ENCODE measurements at places on chromosomes 16 and 17.

- no peak for DNase-seq
These were observed 232.3 kb upstream of the NLRP1 start for GRCh38 chr17:5816491-5817070.

DNA sequence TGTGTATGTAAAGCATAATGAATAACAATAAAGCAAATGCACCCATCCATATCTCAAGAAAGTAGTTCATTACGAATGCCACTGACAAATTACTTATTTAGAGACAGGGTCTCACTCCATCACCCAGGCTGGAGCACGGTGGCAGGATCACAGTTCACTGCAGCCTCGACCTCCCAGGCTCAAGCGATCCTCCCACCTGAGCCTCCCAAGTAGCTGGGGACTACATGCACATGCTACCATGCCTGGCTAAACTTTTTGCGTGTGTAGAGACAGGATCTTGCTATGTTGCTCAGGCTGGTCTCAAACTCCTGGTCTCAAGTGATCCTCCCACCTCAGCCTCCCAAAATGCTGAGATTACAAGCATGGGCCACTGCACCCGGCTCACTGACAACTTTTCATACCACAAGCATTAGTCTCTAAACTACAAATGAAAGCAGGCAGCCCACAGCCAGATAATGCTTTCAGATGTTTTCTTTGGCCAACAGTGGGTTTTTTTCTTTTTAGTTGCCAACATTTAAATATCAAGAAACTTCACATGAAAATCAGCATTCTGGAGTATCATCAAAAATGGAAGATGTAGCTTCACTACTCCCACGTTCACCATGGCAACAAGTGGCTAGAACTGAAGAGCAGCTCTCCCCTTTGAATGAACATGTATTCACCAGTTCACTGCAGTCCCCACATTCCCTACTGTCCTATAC lies 7.7 kb downstream of the ARHGAP17 start:
- peak; percentile 31 for DNase-seq

DNA sequence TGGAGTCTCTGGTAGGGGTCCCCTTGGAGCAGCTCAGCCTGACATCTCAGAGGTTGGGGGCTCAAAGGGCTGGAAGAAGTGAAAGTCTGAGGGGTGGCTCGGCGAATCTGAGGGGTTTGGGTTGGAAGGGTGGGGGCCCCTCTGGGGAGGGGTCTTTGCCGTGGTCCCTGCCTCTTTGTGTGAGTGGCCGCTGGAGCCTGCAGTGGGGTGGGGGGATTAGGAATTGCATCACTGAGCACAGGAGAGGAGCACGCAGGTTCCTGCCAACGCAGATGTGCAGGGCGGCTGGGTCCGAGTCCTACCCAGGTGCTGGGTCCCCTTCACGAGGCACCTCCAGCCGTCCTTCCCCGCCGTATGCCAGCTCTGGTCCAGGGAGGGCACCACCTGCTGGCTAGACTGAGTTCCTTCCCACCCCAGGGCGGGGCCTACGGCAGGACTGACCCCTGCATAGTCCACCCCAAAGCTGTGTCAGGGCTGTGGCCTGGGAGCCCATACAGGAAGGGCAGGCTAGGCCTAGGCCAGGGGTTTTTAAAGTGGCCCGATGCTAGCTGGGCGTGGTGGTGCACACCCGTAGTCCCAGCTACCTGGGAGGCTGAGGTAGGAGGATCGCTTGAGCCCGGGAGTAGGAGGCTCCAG lies 9.9 kb downstream of the FMNL1 start:
- DNase-seq = peak; percentile 49

DNA sequence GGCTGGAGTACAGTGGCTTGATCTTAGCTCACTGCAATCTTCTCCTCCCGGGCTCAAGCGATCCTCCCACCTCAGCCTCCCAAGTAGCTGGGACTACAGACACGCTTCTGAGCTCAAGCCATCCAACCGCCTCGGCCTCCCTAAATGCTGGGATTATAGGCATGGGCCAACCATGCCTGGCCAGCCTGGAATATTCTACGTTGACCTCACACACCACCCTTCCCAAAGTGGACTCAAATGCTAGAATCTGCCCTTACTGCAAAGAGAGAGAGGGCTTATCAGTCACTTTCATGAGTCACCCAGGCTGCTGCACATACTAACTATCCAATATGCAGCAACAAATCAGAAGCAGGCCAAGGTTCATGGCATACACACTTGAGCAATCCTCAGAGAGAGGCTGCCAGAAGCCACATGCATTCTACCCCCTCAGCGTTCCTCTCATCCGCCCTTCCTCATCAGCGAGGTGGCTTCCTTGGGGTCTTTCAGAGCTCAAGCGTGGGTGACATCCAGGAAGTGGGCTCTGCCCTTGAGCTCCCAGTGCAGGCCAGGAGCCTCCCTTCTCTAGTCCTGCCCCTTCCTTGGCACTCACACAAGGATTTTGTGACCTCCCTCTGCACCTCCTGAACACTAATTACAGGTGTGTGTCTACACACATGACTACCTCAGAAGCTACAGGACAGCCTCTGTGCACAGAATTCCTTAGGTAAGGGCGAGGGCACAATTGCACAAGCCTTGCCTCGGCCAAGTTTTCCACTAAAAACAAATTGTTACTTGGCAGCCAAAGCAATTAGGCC lies 24.8 kb upstream of the SIAH1 start:
- no peak for DNase-seq

- no peak for DNase-seq
These were observed 116.7 kb upstream of the CHMP6 start for GRCh38 chr17:80874866-80875445.

DNA sequence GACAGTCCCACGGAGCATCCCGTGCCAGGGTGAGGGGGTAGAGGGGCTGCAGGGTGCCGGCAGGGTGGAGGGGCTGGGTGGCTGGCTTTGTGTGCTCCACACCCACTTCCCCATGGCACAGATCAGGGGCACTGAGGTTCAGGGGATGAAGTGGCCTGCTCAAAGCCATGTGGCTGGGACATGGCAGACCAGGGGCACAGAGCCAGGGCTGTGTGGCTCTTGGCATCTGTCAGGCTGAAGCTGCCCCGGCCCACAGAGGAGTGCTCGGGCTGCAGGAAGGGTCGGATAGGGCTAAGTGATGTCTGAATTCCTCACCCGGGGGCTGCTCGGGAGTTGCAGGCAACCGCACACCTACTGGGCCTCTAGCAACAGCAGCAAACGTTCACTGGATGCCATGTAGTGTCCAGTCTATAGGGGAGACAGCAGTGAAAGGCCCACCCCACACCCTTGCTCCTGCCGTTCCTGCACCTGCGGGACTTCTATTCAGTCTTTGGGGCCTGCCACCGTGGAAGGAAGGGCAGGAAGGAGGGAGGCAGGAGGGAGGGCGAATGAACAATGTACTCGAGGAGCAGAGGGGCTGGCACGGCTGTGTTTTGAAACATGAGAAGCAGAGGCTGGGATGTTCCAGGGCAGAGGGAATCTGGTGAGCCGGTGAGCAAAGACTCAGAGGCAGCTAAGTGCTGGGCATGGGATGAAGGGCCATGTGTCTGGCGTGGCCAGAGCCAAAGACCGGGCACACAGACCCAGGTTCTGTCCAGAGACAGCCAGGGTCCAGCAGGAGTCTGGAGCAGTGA lies 15.1 kb downstream of the SLC5A10 start:
- no peak for DNase-seq

DNA sequence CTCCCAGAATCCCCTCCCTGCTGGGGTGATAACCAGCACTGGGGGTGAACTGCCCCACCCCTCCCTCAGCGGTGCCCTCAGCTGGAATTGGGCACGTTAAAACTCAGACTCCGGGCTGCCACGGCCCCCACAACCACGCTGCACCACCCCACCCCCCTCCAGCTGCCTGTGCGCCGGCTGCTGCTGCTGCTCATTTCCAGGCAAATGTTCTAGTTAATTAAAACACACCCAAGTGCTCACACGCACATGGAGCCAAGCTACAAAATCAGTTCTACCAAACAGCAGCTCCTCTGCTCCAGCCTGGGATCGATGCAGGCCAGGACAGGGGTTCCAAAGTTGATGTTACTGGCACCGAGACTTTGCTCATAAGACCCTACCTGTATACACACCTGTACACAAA lies 180.5 kb downstream of the ZNF423 start:
- DNase-seq = no peak

DNA sequence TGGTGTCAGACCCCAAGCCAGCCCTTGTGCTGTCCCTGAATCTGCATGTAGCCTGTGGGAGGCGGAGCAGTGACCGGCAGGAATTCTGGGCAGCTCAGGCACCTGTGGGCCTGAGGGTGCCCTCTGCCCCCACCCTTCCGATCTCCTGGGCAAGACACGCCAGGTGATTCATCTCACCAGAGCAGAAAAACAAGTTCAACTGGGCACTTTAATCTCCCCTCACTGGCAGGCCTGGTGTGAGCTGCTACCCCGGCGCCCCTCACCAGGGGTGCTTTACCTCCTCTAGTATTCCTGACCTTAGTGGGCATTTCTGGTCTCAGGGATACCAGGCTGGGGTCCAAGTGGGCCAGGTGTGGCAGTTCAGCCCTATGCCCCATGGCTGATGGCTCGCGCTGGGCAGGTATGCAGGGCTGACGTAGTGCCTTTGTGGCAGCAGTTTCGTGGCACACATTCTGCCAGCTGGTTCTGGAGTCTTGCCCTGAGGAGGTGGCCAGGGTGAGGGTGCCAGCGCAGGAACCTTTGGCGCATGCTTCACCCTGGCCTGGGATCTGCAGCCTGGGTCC lies 6.0 kb downstream of the ERBB2 start:
- no peak for DNase-seq

GRCh38 chr17:81010935-81011334 lies 19.3 kb downstream of the CHMP6 start:
- DNase-seq = no peak

DNA sequence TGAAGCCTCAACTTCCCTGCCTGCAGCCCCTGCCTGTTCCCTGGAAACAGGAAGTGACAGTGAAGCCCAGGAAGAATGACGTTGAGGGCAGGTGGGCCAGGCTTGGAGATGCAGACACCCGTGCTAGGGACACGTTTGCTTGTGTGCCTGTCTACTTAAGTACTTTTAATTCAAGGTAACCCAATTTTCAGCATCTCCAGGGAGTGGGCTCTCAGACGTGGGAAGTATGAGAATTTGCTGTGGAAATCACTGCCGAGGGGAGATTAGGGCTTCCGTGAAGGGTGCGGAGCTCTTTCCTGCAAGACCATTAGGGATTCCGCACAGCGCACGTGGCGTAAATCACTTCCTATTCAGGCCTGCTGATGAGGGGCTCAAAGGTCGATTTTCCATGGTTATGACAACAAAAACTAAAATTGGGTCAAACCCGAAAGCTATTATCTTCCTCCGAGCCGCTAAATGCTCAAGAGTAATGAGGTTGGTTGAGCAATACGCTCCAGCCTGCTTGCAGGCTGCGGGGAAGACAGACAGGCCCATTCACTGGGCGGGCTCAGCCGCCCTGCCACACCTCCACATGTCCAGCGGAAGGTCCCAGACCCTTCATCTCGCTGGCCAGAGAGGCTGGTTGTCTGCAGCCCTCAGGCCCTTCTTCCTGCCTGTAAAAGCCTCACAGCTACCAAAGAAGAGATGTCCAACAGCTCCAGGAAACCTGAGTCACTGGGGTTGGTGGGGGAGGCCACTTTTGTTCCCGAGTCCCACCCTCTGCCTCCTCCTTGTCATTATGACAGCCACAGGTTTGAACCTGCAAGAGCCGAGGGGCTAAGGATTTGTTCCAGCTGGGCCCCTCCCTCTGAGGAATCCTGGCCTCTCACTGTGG lies 109.9 kb downstream of the RBFOX3 start:
- DNase-seq = no peak

GRCh38 chr17:49359990-49360795 lies 1.9 kb downstream of the ZNF652 start:
- peak; percentile 9 for DNase-seq

DNA sequence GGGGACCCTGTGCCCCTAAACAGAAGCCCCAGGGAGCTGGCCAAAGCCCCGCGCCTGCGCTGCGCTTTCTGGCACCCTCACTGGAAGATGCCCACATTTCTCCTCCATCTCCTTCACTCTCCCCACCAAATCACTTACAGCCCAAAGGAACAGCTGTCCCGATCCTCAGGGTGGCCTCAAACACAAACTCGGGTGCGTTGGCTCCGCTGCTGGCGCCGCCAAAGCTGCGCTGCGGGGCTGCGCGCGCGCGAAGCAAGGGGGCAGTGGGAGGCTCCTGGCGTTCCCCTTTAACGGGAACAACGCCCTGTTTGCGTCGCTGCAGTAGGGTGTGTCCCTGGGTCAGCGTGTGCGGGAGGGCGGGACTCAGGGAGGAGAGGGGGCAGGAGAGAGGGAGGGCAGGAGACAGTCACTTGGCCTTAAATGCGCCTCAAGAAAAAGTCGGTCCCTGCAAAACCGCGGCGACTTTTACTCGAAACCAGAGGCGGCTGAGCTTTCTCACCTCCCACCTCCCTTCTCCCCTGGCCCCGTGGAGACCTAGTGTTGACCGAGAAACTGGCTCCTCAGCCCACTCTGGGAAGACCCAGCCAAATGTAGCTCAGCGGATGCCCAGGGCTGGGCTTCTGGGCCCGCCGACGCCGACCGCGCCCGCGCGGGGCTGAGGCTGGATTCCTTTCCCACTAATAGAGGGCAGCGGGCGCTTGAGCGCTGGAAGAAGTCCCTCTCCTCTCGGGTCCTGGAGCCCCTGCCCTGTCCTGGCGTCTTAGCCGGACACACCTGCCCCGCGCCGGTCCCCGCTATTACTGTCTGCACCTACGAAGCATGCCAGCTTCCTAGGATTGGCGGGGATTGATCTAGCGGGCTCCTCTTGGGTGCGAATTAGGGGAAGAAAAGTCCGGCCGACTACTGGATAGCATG lies 2.6 kb downstream of the PMP22 start:
- DNase-seq = peak; percentile 25

DNA sequence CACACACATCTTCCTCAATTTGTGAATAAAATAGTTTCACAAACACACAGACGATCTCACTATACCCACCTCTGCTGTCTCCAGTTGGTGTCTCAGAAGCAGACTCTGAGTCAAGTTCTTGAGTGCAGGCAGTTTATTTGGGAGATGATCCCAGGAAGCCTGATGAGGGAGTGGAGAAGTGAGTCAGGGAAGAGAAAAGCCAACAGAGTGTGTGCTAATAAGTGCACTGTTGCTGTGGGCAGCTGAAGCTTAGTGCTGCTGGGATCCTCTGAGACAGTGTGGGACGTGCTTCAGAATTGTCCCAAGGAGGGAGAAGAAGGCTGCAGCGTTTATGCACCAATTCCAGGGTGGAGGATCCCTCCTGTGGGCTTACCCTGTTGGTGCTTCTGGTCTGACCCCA lies 423.2 kb upstream of the C16orf82 start:
- no peak for DNase-seq

GRCh38 chr16:13795131-13795530 lies 124.8 kb upstream of the ERCC4 start:
- no peak for DNase-seq

DNA sequence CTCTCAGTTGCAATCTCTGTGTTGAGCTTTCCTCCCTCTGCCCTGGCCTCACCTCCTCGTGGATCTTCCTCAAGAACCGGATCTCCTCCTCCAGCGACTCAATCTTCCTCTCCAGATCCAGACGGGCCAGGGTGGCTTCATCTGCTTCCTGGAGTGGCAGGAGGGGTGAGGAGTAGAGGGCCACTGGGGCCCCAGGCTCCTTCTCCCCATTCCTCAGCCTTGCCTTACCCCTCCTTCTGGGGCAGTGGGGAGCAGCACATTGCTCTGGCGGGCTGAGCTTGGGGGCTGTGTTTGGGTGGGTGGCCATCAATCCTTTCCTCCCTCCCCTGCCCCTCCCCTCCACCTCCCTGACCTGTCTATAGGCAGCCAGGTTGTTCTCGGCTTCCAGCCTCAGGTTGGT lies 1.6 kb downstream of the GFAP start:
- no peak for DNase-seq

- no peak for DNase-seq
These were observed 3.4 kb downstream of the HROB start for GRCh38 chr17:44144966-44145739.

GRCh38 chr17:44217738-44218343 lies 1.6 kb downstream of the UBTF start:
- DNase-seq = no peak

- no peak for DNase-seq
These were observed 248.0 kb upstream of the GSE1 start for GRCh38 chr16:85365120-85365519.

All from stimulated activated CD4-positive, alpha-beta T cell treated with anti-CD3 and anti-CD28 coated beads, Interleukin-15, amount 100 ng/mL, for 24 hours (primary cell).